Stimulated activated CD4-positive, alpha-beta T cell treated with anti-CD3 and anti-CD28 coated beads, Interleukin-2, amount 100 ng/mL, for 4 hours (primary cell): ENCODE measurements at places on chromosomes 16 and 17.

DNA sequence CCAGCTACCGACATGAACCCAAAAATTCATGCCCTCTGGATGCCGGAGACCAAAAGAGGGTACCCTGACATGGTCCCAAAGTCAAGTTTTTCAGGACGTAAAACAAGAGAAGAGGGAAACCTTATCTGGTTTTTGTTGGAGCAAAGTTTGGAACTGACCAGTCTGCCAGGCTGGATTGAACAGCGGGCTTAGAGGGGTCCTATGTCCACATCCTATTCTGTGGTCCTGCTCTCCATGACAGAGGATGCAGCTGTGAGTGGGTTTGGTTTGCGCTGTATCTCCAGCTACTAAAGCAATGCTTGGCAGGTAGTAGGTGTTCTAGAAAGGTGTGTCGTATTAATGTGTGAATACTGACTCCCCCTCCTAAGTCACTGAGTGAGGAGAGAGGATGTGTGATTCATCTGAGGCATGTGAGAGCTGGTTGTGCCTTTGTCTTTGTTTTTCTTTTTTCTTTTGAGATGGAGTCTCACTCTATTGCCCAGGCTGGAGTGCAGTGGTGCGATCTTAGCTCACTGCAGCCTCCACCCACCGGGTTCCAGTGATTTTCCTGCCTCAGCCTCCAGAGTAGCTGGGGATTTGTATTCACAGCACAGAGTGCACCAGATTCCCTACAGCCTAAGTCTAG, 31.0 kb downstream of the PMM2 start:
- no peak for DNase-seq

GRCh38 chr17:50165466-50165865, 339 bp upstream of the SGCA start:
- DNase-seq: no peak

DNA sequence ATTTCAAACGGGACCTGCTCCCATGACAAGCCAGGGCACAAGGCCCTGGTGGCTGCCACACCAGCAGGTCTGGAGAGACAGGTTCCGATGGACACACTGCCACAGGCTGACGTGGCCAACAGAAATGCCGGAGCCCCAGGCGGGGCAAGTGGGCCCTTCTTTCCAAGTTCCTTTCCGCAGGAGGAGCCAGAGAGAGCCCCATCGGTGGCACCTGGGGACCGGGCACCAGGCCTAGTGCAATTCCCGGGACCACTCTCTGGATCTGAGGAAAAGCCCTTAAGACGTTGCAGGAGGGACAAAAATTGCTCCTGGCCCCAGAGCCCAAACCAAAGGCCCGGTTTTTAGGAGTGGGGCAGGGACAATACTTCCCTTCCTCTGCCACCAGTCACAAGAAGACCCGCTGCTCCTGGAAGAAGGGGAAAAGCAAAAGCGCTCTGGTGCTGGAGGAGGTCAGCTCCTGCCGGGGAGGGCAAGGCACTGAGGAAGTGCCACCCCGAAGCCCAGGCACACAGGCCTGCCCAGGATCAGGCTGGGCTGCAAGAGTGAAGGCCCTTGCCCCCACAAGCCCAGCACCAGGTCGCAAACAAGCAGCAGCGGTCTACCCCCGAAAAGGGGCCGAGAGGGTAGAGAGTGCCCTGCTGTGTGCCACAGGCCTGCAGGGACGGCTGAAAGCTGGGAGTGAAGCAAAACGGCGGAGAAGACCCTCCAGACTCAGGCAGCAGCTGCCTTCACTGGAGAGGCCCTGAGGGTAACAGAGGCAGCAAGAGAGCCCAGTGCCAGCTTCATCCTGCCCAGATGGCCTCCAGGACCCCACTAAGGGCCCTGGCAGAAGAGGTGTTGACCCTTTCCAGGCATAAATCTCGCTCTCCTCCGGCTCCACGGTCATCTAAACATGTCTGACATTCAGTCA, 29.1 kb downstream of the MAP1LC3B start:
- no peak for DNase-seq

DNA sequence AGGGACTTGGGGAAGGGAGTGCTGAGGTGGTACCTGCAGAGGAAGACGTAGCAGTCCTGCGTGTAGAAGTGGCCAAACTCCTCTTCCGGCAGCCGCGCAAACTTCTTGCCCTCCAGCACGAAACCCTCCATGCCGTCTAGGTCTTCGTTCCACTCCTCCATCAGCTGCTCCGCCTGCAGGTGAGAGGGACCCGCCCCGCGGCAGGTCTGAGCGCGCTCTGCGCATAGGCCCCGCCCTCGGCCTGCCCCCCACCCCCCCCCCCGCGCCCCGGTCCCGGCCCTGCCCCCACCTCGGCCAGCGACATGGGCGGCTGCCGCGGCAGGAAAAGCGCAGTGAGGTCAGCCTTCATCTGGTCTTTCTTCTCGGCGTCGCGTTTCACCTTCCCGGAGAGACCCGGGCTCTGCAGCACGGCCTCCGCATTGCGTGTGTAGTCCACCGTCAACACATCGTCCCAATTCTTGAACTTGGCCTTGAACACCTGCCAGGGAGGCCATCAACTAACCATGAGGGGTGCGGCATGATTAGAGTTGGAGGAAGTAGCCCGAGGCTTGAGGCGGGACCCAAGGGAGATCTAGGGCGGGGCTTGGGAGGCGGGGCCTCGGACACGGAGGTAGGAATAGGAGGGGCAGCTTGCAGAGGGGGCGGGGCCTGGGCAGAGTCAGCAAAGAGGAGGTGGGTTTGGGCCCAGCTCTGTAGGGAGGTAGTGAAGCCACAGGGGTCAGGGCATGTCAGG, 11.5 kb downstream of the FLII start:
- DNase-seq: no peak

- no peak for DNase-seq
Observed at GRCh38 chr16:29146266-29146665, 161.4 kb downstream of the LAT start.

GRCh38 chr17:76709077-76709950, 1.5 kb downstream of the MXRA7 start:
- no peak for DNase-seq

GRCh38 chr17:82845163-82845807, 5.5 kb upstream of the ZNF750 start:
- no peak for DNase-seq

DNA sequence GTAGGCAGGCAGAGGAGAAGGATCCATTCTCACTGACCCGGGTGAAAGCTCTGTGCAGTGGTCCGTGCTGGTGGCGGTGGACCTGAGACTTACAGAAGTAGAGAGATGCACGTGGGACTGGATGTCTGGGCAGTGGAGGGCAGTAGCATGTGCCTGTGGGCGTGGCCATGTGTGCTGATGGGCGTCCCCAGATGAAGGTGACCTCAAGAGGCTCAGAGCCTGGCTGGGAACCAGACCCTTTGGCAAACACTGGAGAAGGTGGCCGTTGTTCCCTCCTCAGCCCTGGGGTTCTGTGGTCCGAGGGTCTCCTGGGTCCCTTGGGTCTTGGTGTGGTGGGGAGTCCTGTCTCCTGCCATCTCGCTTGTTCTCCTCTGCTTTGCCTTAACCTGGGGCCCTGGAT, 15.6 kb downstream of the WSCD1 start:
- no peak for DNase-seq

DNA sequence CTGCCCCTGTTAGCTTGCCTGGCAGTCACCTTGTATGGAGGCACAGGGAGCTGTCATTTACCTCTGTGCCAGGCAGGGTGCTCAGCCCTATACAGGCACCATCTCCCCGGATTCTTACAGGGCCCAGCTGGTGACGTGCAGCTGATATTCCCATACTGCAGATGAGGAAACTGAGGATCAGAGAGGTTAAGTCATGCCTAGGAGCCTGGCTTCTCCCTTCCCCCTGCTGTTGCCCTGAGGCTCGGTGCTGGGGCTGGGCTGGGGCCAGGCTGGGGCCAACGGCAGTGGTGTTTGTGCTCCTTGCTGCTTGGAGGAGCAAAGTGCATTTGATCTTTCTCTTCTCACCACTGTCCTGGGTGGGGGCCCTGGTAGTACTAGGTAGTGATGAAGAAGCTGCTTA, 54.7 kb upstream of the IL34 start:
- DNase-seq: no peak

DNA sequence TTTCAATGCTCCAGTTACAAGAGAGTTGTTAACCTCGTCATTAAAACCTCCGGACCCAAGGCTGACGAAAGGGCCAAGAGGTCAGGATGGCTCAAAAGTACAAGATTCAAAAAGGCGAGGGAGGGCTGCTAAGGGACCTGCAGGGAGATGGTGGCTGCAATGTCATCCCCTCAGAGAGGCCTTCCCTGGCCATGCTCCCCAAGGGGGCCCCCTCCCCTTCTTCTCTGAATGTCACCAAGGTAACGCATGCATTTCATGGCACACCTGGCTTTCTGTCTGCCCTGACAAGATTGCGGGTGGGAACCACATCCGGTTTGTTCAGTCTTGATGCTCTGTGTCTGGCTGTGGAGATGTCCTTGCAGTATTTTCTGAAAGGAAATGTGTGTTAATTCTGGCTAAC, 89.9 kb downstream of the C16orf78 start:
- DNase-seq: peak; percentile 28

GRCh38 chr17:4850246-4850645, 17.1 kb downstream of the MINK1 start:
- no peak for DNase-seq

DNA sequence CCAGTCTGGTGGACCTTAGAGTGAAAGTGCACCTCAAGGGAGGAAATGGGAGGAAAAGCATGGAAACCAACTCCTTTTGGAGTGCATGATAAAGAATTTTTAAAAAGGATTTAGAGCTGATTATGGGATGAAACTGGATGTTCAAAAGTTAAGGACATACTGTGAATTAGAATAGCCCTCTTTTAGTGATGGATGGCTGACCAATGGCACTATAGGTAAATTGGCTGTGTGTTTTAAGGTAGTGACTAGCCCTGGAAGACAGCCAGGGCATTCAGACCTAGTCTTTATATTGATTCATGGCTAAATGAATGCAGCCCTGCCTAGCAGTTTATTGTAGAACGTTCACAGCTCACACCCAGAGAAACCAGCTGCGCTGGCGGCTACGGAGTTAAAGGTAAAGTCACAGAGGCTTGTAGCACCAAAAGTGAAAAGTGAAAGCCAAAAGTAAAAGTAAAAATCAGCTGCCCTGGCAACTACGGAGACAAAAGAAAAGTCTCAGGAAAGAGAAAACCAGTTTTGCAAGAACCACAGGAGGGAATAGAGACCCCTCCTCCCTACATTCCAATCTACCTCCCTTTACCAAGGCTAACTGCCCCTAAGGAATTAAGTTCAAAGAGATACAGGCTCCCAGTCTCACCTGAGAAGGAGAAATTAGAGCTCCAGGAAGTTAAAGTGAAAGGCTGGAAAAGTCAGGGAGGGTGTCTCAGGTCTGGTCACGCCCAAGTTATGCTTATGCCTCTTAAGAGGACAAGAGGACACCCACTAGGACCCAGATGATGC, 21.8 kb downstream of the ACSM1 start:
- peak; percentile 9 for DNase-seq

DNA sequence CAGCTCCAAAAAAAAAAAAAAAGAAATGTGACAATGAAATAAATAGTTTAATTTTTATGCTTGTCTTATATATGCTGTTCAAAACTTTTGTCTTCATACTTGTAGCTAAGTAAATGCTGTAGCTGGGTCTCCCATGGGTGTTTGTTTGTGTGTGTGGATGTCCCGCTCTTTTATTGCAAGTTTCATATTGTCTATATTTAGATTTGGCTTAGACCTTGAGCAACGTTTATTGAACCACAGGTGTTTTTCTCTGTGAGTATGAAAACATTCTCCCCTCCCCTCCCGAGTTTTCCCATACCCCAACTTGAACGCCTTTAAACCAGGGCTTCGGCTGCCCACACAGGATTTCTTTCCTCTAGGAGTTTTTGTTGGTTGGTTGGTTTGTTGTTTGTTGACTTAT, 45.2 kb downstream of the MFSD11 start:
- no peak for DNase-seq

DNA sequence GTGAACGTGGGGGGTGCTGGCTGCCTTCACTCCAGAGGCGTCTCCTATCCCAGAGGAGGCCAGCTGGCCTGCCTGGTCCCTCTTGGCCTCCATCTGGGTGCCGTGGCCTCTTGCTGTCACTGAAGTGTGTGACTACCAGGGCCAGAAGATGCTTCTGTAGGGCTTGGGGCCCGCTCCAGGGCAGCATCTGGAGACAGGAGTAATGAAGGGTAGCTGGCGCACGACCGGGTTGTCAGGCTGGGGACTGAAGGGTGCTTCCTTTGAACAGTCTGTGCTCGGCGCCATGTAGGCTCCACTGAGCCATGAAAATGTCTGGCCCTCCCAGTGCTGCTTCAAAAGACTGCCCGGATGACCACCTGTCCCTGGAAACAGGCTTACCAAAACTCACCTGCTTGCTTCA, 31.3 kb downstream of the ASIC2 start:
- DNase-seq: no peak

DNA sequence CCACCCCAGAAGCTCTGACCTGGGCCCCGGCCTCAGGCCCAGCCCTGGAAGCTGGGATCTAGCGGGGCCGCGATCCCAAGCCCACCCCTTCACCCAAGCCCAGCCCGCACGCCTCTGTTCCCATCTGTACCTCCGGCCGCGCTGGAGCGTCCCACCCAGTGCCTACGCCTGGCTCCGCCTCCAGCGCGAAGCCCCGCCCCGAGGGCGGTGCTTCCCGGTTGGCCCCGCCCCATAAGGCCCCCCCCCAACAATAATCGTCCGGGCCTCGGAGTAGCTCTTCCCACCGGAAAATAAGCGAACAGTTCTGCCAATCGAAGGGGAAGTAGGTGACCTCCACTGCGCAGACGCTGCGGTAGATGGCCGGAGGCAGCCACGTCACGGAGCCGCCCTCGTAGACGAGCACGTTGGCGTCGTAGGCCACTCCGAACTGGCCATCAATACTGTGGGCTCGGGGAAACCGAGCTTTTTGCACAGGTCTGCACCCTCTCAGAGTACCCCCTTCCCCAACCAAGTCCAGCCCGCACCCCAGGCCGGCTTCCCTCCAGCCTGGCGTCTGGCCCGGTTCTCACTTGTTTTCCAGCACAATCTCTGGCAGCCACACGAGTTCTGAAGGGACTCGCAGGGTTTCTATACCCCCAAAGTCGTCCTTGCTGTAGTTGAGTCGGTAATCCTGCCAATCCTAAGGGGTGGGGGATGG, 1.1 kb downstream of the CHRNE start:
- DNase-seq: no peak

DNA sequence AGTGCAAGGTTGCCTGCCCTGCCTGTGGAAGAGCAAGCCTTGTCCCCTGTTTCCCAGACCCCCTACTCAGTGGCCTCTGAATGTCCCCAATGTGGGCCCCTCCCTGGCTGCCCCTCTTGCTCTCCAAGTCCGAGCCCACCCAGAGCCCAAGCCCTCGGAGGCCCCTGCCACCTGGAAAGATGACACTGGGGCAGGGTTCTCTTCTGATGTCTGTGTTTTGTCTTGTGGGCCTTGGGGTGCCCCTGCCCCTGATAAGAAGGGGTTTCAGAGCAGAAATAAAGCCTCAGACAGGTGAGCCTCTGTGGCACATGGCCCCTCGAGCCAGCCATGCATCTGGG, 85.4 kb upstream of the CBX4 start:
- no peak for DNase-seq

DNA sequence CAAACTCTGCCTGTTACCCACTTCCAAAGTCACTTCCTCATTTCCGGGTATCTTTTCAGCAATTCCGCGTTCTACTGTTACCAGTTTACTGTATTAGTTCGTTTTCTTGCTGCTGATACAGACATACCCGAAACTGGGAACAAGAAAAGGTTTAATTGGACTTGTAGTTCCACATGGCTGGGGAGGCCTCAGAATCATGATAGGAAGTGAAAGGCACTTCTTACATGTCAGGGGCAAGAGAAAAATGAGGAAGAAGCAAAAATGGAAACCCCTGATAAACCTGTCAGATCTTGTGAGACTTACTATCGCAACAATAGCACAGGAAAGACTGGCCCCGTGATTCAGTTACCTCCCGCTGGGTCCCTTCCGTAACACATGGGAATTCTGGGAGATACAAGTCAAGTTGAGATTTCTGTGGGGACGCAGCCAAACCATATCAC, 30.9 kb downstream of the PAFAH1B1 start:
- no peak for DNase-seq
